Smooth muscle cell of the umbilical artery (primary cell): ENCODE measurements at places on chromosomes 16 and 17. TPM values are rescaled to one million over a fixed set of nuclear protein-coding genes. Genes with fewer than 3 reads are reported as not detected.

HNF1B gene
- not detected in 2 replicates for total RNA-seq

ACADVL gene
- total RNA-seq, result 209 and 256 TPM in 2 replicates

KRT31 gene
- total RNA-seq, result not detected in 2 replicates

ARSG gene
- 3.6 and 4.8 TPM in 2 replicates for total RNA-seq

ATF7IP2 gene
- 2.0 and 4.8 TPM in 2 replicates for total RNA-seq

STH gene
- total RNA-seq, result not detected in 2 replicates

SULT1A4 gene
- total RNA-seq, result 2.1 TPM in 1 of 2 replicates, not detected in the other

GCGR gene
- total RNA-seq, result not detected in 2 replicates

ZFP3 gene
- total RNA-seq, result 1.2 TPM in 2 replicates

TBC1D3D gene
- 0.37 TPM in 1 of 2 replicates, not detected in the other for total RNA-seq

SNN gene
- 7.5 and 8.6 TPM in 2 replicates for total RNA-seq

KRTAP1-1 gene
- total RNA-seq, result not detected in 2 replicates

SMIM22 gene
- total RNA-seq, result not detected in 2 replicates

UBFD1 gene
- 149 and 167 TPM in 2 replicates for total RNA-seq

TUBG2 gene
- total RNA-seq, result 11.9 and 13.2 TPM in 2 replicates

PRKCB gene
- total RNA-seq, result under 0.01 and 0.30 TPM in 2 replicates

STXBP4 gene
- 19.6 and 20.0 TPM in 2 replicates for total RNA-seq

CSH1 gene
- not detected in 2 replicates for total RNA-seq

MYCBPAP gene
- 0.59 and 0.74 TPM in 2 replicates for total RNA-seq

UBE2I gene
- total RNA-seq, result 50.5 and 64.1 TPM in 2 replicates

MYBBP1A gene
- total RNA-seq, result 50.8 and 86.9 TPM in 2 replicates

NT5M gene
- 1.5 and 2.6 TPM in 2 replicates for total RNA-seq

SYT17 gene
- 0.05 TPM in 1 of 2 replicates, not detected in the other for total RNA-seq

HBQ1 gene
- not detected in 2 replicates for total RNA-seq
